ENCODE measurements at places on chromosomes 12 and 14.

GRCh38 chr12:101552277-101552676 is 42.5 kb upstream of the MYBPC1 start:
- DNase-seq, result peak; percentile 12

GRCh38 chr12:112506513-112507166 is 87.9 kb downstream of the PTPN11 start:
- DNase-seq, result no peak

DNA sequence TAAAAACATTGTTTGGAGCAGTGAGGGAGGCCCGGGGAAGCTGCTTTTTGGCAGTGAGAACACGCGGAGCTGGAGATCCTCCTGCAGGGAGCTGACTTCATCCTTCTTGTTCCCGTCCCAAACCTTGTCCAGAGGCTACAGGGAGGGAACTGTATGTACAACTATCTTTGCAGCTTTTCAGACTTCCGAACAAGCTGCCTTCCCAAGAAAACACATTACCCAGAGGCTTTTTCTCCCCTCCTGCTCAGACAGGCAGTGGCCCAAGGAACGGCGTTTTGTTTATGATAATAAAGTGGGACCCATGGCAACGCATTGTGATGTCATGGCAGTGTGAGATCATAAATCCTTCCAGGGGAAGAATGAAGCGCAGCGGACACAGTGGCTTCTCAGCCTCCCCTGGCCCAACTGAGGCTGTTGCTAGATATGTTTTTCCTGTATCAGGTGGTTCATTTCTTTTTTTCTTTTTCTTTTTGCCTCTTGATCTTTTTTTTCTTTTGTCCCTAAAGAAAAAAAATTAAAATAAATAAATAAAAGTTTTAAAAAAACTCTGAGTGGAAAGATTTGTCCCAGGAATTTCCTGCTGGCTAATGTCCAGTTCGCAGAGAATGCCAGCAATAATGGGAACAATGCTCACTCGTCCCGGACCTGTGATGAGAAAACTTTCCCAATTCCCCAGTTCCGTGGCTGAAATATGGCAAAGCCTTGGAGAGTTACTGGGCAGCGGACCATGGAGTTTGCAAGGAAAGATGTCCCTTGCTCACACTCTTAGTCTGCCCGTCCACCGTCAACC is 103.4 kb upstream of the MAP1LC3B2 start:
- DNase-seq, result peak; percentile 60

DNA sequence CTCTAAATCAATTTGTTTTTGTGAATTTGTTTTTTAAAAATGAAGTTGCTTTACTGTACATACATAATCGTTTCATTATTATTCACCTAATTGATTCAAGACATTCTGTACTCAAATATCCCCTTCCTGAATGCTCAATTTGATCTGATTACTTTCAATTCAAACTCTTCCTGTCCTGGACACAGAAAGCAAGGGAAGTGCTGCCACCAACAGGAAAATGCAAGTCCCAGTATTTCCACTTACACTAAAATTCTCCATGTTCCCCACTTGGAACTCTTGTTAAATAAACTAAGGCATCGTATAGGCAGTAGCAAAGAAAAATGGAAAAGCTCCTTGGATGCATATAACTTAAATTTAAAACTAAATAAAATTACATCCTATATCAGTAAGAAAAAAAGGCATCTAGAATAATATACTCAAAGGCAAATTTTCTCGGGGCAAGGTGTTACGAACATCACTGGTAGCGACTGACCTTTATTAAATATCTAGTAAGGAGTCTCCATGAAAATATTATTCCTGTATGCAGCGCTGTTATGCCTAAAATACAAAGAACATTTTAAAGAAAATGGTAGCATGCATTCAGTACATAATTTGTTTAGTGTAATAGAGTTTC is 72.0 kb upstream of the DBX2 start:
- no peak for DNase-seq

GRCh38 chr14:92967346-92967926 is 44.5 kb downstream of the CHGA start:
- DNase-seq, result no peak

GRCh38 chr14:94636744-94637412 is 24.7 kb downstream of the SERPINA3 start:
- no peak for DNase-seq

- DNase-seq, result peak; percentile 57
Observed at GRCh38 chr12:127280393-127281275, 986.3 kb upstream of the TMEM132C start.

DNA sequence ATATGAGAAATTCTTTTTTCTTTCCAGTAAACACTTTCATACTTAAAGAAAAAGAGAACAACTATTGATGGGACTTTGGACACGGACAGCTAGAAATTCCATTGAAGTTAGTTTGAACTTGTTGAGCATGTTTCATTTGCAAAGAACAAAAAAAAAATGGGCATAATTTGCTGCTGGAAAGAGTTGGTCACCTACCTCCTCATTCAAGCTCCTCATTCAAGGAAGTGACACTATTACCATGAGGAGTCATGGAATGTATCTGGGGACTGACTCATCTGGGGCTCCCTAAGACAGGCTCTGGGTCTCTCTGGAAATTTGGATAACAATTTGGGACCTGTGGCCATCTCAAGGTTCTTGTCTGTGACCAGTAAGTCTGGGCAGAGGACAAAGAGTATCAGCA is 50.4 kb downstream of the KICS2 start:
- DNase-seq, result peak; percentile 46

- peak; percentile 45 for DNase-seq
Observed at GRCh38 chr12:25960143-25960542, 1.7 kb downstream of the RASSF8 start.
